ENCODE measurements at places on chromosomes 2 and 18. TPM values are rescaled to one million over a fixed set of nuclear protein-coding genes. Genes with fewer than 3 reads are reported as not detected.

The AGAP1 gene
- 43.8 TPM for total RNA-seq

- H3K4me1 ChIP-seq = 0 out of 2 replicates have a peak, but pooled peaks cover 2% of the 10 kb centered on the region
- no peak overlapping the region for H3K27ac ChIP-seq
- no peak overlapping the region for H3K4me3 ChIP-seq
- no peaks in the 10 kb centered on the region for H3K36me3 ChIP-seq
Observed at GRCh38 chr2:176653479-176654443, 384.5 kb downstream of the MTX2 start.

- DNase-seq = no peak
- no peaks in the 10 kb centered on the region for H3K36me3 ChIP-seq
- H3K4me1 ChIP-seq = no peaks in the 10 kb centered on the region
- no peak overlapping the region for H3K4me3 ChIP-seq
- no peaks in the 10 kb centered on the region for H3K27me3 ChIP-seq
Observed at GRCh38 chr2:119771331-119771730, 11.6 kb downstream of the PTPN4 start.

The PAX3 gene
- total RNA-seq = not detected

- no peaks in the 10 kb centered on the region for H3K36me3 ChIP-seq
- H3K4me1 ChIP-seq = no peaks in the 10 kb centered on the region
- no peak overlapping the region for H3K4me3 ChIP-seq
Observed at GRCh38 chr18:24370120-24370519, 27.5 kb downstream of the OSBPL1A start.

DNA sequence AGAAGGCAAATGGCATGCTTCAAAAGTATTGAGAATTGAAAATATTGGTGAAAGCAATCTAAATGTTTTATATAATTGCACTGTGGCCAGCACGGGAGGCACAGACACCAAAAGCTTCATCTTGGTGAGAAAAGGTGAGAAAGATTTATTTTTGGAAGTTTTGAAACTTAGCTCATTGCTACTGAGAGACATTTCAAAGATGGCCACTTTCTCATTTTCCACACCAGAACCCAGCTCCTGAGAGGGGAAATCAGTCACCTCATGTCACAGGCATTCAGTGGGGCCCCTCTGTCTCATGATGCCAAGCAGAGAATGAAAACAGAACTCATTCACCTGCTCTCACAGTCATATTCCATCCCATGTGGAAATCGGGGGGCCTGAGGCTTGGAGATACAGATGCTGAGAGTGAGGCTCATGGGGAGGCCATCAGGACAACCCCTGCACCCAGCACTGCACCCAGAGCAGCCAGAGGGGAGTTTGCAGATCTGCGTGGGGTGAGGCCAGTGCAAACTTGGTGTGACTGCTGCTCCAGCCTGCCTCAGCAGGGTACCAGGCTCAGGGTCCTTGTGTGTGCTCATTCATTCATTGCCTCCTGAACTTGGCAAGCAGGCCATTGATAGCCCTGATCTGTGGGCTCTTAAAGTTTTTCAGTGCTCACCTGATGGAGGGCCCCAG lies 31.4 kb downstream of the IL18R1 start:
- H3K4me3 ChIP-seq = no peak overlapping the region
- no peaks in the 10 kb centered on the region for H3K36me3 ChIP-seq
- H3K27me3 ChIP-seq = no peaks in the 10 kb centered on the region
- no peak overlapping the region for H3K27ac ChIP-seq

The AFF3 gene
- total RNA-seq = 0.61 TPM

Data from HCT116 (cell line).